NCI-H510A treated with DMSO at 0.1 percent for 48 hours (cell line): ENCODE measurements at places on chromosomes 16 and 17.

GRCh38 chr17:27549251-27549893, 81.6 kb upstream of the LGALS9 start:
- DNase-seq: no peak

DNA sequence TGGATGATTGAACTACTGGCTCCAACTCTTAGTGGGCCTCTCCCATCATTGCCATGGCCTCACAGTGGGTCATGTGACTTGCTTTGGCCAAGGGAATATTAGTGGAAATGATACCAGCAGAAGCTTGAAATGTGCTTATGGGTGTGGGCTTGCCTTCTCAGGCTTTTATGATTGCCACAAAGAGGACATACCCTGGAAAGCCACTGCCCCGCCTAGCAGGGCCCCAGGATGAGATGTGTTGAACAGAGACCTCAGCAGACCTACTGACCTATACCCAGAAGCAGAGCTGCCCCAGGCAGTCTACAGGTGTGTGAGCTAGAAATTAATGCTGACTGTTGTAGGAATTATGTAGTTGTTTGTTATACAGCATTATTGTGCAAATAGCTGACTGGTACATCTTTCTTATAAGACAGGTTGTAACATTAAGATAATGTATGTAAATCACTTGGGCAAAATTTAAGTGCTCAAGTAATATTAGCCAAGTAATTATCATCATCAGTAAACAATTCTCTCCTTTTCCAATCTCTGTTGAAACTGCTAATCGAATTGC, 67.8 kb upstream of the CDH5 start:
- no peak for DNase-seq

- DNase-seq: no peak
Measured at GRCh38 chr17:935485-935884, 44.1 kb downstream of the NXN start.

DNA sequence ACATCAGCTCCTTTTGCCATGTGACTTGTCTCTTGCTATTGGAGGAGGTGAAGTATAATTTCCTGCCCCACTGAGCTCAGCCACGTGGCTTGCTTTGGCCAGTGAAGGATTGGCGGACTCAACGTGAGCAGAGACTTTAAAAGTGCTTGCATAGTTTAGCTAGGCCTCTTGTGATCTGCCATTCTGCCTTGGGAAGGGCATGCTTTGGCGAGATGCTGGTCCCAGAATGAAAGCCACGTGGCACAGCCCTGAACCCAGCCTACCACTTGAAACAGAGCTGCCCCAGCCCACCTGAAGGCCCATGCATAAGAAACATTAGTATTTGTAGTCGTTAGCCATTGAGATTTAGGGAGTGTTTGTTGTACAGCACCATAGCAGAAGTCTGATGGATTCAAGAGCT, 148.2 kb downstream of the TMEM132E start:
- DNase-seq: no peak

- DNase-seq: peak; percentile 64
Measured at GRCh38 chr17:74738051-74738996, 1.3 kb downstream of the RAB37 start.

- DNase-seq: peak; percentile 51
Measured at GRCh38 chr16:1408171-1408837, 6.2 kb downstream of the UNKL start.

GRCh38 chr16:76885776-76886537, 305.0 kb upstream of the MON1B start:
- no peak for DNase-seq

DNA sequence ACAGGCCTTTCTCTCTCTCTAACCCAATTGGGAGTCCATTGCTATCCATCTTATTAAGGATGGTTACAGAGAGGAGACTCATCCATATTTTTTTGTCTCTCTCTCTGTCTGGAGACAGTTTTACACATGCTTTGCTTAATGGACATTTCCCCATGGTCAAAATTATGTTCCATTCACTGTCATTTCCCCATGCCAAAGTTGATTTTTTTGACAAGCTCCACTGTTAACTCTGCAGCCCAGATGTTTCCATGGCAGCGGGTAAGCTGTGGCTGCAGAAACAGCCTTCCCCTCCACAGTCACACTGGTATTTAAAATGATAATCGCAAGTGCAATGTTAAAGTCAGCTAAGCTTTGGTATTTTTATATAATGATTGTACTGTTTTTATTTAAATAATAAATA, 63.9 kb upstream of the HLF start:
- DNase-seq: no peak

- DNase-seq: no peak
Measured at GRCh38 chr16:67456391-67457081, 24.4 kb downstream of the ATP6V0D1 start.

DNA sequence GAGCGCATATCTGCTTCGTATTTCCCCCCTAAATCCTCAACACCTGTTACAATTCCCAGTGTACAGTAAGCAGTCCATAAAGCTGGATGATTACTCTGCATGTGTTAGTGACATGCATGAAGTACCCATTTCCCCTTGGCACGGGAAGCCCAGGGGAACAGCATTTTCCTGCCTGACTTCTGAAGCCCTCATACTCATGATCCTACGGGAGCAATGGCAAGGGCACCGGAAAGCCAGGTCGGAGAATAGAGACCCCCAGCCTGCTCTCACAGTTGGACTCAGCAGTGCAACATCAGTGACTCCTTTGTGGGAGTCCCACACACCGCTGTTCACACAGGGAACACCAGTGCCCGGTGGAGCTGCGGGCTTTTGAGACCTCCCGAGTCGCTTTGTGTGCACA, 336.9 kb downstream of the CDH13 start:
- DNase-seq: no peak

DNA sequence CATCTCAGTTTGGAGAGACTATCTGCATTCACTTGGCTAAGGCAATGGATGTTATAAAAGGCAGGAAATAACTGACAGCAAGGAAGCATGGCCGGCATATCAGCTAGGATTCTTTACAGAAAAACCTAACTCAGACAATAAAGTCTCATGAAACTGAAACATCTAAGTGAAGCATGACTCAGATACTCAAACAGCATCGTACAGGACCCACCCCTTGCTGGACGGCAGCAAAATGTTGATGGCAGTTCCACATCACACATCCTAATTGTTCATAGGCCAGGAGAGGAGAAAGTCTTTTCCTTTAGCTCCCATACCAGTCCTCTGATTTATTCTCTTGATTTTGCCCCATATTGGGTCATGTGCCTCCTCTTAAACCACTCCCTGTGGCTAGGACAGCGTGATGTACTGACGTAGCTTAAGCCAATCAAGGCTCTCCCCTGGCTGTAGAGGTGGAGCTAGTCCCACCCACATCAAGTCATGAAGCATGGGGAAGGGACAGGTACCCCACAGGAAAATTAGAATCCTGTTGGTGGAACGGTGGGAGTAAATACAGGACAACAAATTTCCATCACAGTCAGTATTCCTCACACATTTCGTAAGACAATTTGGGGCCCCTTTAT, 178.9 kb downstream of the IRX3 start:
- DNase-seq: no peak

DNA sequence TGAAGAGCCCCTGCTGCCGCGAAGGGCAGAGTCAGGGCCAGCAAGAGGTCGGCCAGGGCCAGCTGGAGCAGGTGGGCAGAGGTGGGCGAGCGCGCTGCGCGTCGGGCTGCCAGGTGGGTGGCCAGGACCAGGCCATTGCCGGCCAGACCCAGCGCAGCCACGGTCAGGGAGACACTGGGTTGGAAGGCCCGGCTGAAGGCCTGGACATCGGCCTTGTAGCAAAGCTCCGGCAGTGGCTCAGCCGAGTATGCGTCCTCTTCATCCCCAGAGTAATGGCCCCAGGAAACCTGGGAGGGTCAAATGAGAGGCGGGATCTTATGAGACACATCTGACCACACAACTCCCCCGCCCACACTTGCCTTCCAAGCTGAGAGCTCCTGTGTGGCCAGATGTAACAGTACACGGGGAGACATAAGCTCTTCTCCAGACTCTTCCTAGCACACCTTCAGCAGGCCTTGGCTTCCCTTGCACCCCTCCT, 1.3 kb downstream of the CCR10 start:
- peak; percentile 77 for DNase-seq

DNA sequence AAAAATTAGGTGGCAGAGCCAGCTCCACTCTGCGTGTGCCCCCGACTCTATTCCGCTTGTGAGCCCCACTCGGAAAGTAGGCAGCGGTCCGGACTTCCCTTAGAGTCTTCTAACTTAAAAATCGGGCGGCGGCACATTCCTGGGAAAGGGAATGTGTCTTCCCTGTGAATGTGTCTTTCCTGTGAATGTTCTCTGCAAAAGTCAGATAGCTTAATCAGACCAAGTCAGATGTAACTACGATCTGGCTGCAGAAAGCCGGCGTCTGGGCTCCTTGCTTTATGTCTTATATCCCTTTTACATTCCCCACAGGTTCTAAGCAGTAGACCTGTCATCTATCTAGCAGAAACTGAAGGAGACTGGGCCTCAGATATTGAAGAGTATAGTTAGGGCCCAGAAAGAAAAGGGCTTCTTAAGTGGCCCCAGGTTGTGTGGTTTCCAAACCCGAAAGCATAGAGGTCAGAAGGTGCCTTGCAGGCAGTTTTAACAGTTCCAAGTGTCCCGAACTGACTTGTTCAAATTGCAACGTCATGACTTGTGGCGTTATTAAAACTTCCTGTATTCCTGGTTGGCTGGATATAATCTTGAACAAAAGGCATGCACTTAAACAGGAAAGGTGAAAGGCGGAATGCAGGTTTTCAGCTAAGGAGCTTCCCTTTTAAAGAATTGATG, 601 bp downstream of the PHKB start:
- DNase-seq: peak; percentile 72

DNA sequence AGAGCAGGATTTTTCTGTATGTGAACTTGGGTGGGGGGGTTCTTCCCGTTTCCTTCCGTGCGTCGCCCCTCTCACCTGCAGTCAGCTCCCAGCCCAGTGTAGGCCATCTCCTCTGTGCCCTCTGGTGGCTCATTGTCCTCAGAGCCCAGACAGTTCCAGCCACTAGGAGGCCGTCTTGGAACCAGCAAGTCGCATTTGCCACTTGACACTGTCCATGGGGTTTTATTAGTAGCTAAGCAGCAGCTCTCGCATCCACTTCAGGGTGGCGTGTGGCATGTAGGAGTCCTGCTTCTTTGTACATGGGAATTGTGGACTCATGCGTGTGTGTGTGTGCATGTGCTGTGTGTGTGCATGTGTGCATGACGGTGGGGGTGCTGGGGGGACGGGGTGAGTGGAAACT, 74.0 kb downstream of the SEC14L1 start:
- peak; percentile 39 for DNase-seq

DNA sequence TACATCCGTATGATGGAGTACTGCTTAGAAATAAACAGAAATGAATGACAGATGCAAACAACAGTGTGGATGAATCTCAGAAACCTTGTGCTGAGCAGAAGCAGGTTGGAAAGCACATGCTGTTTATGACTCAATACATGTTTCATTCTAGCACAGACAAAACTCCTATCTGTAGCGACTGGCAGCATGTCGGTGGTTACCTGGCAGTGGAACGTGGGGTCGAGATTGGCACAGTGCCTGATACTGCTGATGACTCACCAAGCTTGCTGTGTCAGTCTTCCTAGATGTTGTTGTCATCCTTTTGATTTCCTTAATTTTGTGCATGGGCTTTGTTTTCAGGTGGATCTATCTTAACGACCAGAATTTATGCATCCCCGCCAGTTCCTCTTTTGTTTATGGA, 62.1 kb downstream of the GAN start:
- DNase-seq: no peak

- no peak for DNase-seq
Measured at GRCh38 chr16:77974883-77975282, 47.5 kb upstream of the CLEC3A start.

DNA sequence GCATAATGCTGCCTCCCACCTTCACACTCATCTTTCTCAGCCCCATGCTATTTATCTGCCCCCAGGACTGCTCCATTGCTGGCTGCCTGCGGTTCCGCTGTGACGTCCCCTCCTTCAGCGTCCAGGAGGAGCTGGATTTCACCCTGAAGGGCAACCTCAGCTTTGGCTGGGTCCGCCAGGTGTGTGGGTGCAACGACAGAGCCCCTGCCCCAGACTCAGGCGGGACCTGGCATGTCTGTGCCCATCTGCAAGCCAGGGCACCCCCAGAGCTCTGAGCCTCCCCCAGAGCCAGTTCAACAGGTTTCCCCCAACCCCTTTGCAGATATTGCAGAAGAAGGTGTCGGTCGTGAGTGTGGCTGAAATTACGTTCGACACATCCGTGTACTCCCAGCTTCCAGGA, 12.9 kb upstream of the ITGAD start:
- no peak for DNase-seq
